ENCODE measurements at places on chromosomes 4 and X. TPM values are rescaled to one million over a fixed set of nuclear protein-coding genes. Genes with fewer than 3 reads are reported as not detected.

The GEMIN8 gene
- total RNA-seq: 19.3 TPM

The CXCL10 gene
- total RNA-seq: not detected

The FAT1 gene
- 146 TPM for total RNA-seq

The MUC7 gene
- total RNA-seq: not detected

The TCP11X2 gene
- total RNA-seq: not detected

The GRIA3 gene
- total RNA-seq: 3.0 TPM

The CWH43 gene
- total RNA-seq: not detected

The KLHL4 gene
- 0.33 TPM for total RNA-seq

- DNase-seq: no peak
- no peak overlapping the region for H3K27ac ChIP-seq
- H3K4me3 ChIP-seq: no peak overlapping the region
- H3K4me1 ChIP-seq: no peaks in the 10 kb centered on the region
- no peaks in the 10 kb centered on the region for H3K27me3 ChIP-seq
Measured at GRCh38 chr4:98411731-98412130, 150.5 kb downstream of the RAP1GDS1 start.

DNA sequence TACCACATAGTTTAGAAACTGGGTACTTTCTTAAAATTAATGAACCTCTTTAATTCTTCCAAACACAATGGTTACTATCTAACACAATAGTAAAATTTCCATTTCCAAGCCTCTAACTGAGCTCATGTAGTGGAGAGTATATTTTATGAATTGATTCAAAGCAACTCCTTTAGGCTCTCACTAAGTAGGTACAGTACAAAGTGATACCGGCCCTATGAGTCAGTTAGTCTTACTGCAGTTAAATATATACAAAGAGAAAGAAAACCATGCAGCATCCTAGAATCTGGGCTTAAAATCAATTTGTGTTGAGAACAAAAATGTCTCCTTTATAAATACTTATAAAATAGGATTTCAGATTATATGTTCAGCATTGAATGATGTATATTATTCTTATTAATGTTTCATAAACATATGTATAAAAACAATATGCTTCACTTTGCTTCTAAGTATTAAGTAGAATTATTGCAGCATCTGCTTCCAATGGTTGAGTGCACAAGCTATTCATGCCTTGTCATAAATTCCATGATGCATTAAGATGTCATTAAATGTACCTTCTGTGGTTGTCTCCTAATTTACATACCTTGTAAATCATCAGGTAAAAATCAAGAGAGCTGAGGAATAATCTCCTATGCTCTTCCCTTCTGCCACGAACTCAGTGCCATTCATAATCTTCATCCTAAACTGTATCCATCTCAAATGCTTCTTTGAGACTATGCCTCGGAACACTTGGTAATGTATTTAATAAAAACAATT lies 1037.8 kb downstream of the STPG2 start:
- no peak overlapping the region for H3K4me3 ChIP-seq
- no peaks in the 10 kb centered on the region for H3K4me1 ChIP-seq
- no peaks in the 10 kb centered on the region for H3K36me3 ChIP-seq
- DNase-seq: no peak
- no peak overlapping the region for H3K27ac ChIP-seq

DNA sequence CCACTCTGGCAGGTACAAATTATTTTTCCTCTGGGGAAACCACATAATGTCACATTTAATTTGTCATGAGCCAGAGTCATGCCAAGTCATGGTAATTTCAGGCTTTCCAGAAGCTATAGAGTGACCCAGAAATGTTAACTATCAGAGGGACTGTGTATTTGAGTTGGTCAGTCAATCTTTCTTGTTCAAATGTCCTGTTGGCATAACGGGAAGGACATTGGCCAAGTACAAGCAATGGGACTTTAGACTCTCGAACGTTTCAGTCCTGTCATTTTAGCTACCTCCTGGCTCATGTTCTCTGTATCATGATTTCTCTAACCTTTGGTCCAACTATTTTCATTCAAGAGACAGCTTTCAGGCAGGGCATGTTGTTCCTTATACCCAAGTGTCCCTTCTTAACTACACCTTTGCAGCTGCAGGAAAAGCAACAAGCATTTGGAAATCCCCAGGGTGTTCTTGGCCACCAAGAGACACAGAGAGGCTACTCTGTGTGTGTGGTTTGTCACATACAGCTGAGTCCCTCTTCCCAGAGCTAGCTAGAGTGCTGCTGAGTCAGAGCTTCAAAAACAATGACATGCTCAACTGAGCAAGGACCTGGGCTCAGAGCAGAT lies 142.6 kb downstream of the EGF start:
- no peak overlapping the region for H3K4me3 ChIP-seq
- H3K27me3 ChIP-seq: no peaks in the 10 kb centered on the region
- no peaks in the 10 kb centered on the region for H3K4me1 ChIP-seq
- DNase-seq: no peak

- peak; percentile 44 for DNase-seq
- no peak overlapping the region for H3K27ac ChIP-seq
- no peaks in the 10 kb centered on the region for H3K27me3 ChIP-seq
- no peak overlapping the region for H3K4me3 ChIP-seq
- H3K36me3 ChIP-seq: no peaks in the 10 kb centered on the region
Measured at GRCh38 chrX:5775846-5776430, 452.7 kb downstream of the NLGN4X start.

- no peaks in the 10 kb centered on the region for H3K4me1 ChIP-seq
- H3K27me3 ChIP-seq: no peaks in the 10 kb centered on the region
- no peak for DNase-seq
- no peak overlapping the region for H3K27ac ChIP-seq
- no peaks in the 10 kb centered on the region for H3K36me3 ChIP-seq
Measured at GRCh38 chrX:56505866-56506265, 57.6 kb upstream of the UBQLN2 start.

- no peak overlapping the region for H3K4me3 ChIP-seq
- no peak overlapping the region for H3K27ac ChIP-seq
- no peaks in the 10 kb centered on the region for H3K36me3 ChIP-seq
- no peak for DNase-seq
- no peaks in the 10 kb centered on the region for H3K27me3 ChIP-seq
Measured at GRCh38 chrX:10769195-10769594, 148.8 kb upstream of the MID1 start.

DNA sequence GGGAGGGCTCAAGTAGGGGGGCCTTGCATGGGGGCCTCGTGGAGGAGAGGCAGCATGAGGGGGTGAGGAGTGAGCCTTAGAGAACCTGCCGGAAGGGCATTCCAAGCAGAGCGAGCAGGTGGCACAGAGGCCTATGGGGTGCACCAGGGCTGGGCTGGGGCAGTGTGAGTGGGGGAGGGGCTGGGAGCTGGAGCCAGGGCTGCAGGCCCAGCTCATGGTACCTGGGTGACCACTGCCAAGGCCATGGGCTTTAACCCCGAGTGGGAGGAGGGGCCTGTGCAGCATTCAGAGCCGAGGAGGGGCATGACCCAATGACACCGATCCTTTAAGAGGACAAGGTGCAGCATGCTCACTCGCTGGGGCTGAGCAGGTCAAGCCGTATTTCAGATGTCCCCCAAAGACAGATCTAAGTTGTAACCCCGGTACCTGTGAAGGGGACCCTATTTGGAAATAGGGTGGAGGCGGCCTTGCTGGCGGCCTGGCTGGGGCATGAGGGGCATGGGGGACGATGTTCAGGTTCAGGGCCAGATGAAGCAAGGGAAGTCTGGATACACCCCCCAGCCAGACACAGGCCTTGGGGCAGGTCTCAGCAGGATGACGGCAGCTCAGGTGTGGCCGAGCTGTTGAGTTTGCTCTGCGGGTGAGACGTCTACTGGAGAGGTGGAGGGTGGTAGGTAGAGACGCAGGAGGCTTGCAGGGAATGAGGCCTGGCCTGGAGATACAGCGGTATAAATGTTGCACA lies 137.0 kb downstream of the CPZ start:
- no peak overlapping the region for H3K27ac ChIP-seq
- no peak overlapping the region for H3K4me3 ChIP-seq
- H3K36me3 ChIP-seq: no peaks in the 10 kb centered on the region
- H3K27me3 ChIP-seq: peaks cover 26% of the 10 kb centered on the region

DNA sequence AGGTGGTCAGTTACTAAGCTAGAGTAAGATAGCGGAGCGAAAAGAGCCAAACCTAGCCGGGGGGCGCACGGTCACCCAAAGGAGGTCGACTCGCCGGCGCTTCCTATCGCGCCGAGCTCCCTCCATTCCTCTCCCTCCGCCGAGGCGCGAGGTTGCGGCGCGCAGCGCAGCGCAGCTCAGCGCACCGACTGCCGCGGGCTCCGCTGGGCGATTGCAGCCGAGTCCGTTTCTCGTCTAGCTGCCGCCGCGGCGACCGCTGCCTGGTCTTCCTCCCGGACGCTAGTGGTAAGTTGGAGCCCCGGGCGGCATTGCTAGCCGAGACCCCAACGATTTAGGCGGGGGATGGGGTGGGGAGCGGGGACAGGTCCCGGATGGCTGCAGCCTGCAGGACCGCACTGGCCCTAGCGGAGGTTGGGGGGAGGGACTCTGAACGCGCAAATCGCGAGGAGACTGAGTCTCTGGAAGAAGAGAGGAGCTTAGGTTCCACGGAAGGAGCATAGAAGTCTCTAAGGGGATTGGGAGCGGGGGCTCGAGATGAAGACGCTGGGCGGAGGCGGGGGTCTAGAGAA lies 573 bp downstream of the HTR2C start:
- no peak overlapping the region for H3K27ac ChIP-seq
- peaks cover 23% of the 10 kb centered on the region for H3K27me3 ChIP-seq
- H3K4me3 ChIP-seq: no peak overlapping the region
- DNase-seq: no peak
- peaks cover 28% of the 10 kb centered on the region for H3K4me1 ChIP-seq

DNA sequence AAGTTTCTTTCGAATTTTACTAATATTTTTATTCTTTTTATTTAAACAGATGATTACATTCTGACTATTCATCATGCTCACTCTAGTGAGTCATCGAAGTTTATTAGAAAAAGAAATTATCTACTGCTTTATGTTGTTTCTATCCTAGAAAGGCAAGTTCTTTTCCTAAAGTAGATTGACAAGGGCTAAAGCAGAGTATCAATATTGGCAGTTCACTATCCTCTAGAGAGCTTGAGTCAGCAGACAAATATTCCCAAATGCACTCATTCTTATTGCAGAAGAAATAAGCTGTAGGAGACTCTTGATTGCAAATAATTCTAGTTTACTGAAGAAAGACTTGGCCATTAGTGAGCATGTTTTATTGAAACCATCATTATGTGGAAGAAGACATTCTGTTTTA lies 911.8 kb downstream of the CENPC start:
- DNase-seq: no peak
- H3K4me3 ChIP-seq: no peak overlapping the region
- no peak overlapping the region for H3K27ac ChIP-seq
- H3K36me3 ChIP-seq: no peaks in the 10 kb centered on the region
- H3K4me1 ChIP-seq: no peaks in the 10 kb centered on the region
- no peaks in the 10 kb centered on the region for H3K27me3 ChIP-seq

GRCh38 chr4:73750730-73751129 lies 10.4 kb downstream of the CXCL8 start:
- no peak overlapping the region for H3K4me3 ChIP-seq
- no peaks in the 10 kb centered on the region for H3K36me3 ChIP-seq
- H3K27me3 ChIP-seq: no peaks in the 10 kb centered on the region
- DNase-seq: no peak

- H3K27ac ChIP-seq: no peak overlapping the region
- no peaks in the 10 kb centered on the region for H3K4me1 ChIP-seq
- no peak for DNase-seq
- peaks cover 14% of the 10 kb centered on the region for H3K36me3 ChIP-seq
- no peaks in the 10 kb centered on the region for H3K27me3 ChIP-seq
Measured at GRCh38 chrX:53383376-53384076, 38.9 kb downstream of the SMC1A start.

GRCh38 chrX:72094894-72095293 lies 36.8 kb downstream of the RTL5 start:
- H3K36me3 ChIP-seq: no peaks in the 10 kb centered on the region
- H3K27ac ChIP-seq: no peak overlapping the region
- no peaks in the 10 kb centered on the region for H3K27me3 ChIP-seq
- DNase-seq: no peak

- no peak for DNase-seq
- H3K27me3 ChIP-seq: no peaks in the 10 kb centered on the region
- no peaks in the 10 kb centered on the region for H3K36me3 ChIP-seq
- no peak overlapping the region for H3K27ac ChIP-seq
Measured at GRCh38 chr4:161907590-161907955, 256.2 kb downstream of the FSTL5 start.

DNA sequence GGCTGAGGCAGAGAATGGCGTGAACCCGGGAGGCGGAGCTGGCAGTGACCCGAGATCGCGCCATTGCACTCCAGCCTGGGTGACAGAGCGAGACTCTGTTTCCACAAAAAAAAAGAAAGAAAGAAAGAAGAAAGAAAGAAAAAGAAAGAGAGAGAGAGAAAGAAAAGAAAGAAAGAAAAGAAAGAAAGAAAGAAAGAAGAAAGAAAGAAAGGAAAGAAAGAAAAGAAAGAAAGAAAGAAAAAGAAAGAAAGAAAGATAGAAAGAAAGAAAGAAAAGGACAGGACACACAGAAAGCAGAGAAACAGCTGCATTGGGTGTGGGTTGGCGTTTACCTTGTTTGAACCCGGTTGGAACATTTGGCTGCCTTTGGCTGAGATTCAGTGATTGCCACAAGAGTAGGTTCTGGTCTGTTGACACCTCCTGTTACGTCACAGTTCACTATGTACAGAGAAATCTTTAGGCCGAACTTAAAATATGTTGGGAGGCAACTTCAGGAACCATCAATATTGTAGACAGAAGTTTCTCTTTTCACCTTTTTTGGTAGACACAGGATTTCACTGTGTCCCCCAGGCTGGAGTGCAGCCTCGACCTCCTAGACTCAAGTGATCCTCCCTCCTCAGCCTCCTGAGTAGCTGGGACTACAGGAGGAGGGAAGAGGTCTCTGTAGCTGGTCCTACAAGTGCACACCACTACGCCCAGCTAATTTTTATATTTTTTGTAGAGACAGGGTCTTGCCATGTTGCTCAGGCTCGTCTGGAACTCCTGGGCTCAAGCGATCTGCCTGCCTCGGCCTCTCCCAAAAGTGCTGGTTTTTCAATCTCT lies 16.3 kb upstream of the PLCXD1 start:
- no peaks in the 10 kb centered on the region for H3K4me1 ChIP-seq
- H3K4me3 ChIP-seq: no peak overlapping the region
- H3K27ac ChIP-seq: no peak overlapping the region
- peak; percentile 3 for DNase-seq
- no peaks in the 10 kb centered on the region for H3K36me3 ChIP-seq
- H3K27me3 ChIP-seq: no peaks in the 10 kb centered on the region

DNA sequence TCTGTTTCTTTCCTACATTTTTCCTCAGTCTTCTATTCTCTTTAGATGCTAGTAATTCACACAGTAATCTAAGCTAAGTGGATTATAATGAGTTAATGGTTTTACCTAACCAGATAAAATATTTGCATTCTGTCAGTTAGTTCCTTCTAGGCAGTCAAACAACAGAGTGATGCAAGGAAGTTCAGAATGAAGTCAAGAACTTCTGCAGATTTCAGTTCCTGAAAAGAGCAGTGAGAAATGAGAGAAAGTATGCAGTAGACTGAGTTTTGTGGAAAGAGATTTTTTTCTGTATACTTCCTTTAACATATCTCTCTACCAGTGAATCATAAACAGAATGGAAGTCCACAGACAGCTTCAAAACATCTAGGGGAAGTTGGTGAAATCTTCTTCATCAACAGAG lies 774.0 kb upstream of the POU3F4 start:
- H3K36me3 ChIP-seq: no peaks in the 10 kb centered on the region
- no peak for DNase-seq
- H3K4me1 ChIP-seq: no peaks in the 10 kb centered on the region
- no peak overlapping the region for H3K4me3 ChIP-seq

GRCh38 chr4:182276210-182277109 lies 33.3 kb downstream of the TENM3 start:
- no peak overlapping the region for H3K4me3 ChIP-seq
- H3K4me1 ChIP-seq: peaks cover 12% of the 10 kb centered on the region
- H3K27me3 ChIP-seq: no peaks in the 10 kb centered on the region
- H3K27ac ChIP-seq: no peak overlapping the region
- DNase-seq: no peak
- no peaks in the 10 kb centered on the region for H3K36me3 ChIP-seq

All from sigmoid colon (tissue), 7 donors.